NCI-H510A treated with DMSO at 0.1 percent for 48 hours (cell line): ENCODE measurements at places on chromosomes 4 and X.
A peak's percentile ranks its signal among the peaks of the same experiment; 100 is the strongest.

DNA sequence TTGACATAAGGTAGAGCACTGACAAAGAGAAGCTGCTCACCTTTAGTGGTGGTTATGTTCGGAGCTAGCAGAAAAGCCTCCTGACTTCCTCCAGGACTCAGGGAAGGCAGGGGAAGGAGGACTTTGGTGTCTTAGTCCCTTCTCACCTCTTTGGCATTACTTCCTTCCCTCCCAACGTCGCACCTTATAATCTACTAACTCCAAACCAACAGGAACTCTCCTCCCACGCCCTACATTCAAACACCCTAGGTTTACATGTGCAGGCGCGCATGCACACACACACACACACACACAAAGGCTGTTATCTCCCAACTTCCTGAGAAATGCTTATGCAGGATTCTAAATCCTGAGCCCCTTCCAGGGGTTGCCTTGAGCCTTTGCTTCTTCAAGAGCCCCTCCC, 157.7 kb upstream of the STS start:
- DNase-seq, result no peak

DNA sequence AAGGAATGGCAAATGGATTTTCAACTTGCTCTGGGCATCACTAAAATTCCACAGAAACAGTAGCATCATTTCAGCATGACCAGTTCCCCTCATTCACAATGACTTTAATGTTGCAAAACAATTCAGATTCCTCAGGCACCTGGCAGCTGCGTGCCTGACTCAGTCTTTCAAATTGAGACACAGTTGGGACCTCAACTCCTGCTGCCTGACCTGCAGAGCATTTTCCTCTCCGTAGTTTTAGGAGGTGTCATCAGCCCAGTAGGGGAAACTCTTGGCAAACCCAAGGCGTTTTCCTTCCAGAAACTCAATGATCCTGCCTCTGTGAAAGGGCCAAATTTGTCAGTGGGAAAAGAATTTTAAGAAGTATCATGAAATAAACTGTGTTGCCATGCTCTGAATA, 388.9 kb downstream of the SPRY1 start:
- DNase-seq, result no peak

DNA sequence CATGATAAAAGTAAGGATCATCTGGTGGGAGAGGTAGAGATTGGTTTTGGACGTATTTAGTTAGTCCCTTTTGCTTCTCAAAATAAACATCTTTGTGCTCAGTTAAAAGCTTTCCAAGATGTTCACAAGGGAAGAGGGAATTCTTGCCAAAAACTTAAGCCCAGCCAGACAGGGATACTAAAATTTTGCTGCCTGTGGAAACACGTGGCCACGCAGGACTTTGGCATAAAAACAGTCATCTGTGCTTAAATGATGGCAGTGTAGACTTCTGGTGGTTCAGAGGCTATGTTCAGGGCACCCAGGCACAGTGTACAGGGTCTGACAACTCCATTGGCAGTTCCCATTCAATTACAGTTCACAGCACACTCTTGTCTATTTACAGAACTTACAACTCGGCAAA, 93.2 kb upstream of the JADE1 start:
- no peak for DNase-seq

DNA sequence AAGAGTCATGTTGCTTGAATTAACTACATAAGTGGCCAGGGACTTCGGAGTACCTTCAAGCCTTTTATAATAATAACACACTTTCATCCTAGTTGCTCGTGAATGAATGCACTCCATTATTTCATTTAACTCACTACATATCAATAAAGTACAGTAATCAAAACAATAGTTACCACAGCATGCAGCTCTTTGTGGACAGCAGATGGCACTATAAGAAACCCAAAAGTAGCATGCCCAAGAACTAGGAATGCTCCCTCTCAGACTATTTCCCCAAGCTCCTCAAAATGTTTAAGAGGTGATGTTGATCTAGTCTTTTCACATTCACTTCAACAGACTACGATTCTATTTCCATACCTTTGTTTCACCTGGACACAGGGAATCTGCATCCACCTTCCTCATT, 500.8 kb upstream of the DIAPH2 start:
- no peak for DNase-seq

DNA sequence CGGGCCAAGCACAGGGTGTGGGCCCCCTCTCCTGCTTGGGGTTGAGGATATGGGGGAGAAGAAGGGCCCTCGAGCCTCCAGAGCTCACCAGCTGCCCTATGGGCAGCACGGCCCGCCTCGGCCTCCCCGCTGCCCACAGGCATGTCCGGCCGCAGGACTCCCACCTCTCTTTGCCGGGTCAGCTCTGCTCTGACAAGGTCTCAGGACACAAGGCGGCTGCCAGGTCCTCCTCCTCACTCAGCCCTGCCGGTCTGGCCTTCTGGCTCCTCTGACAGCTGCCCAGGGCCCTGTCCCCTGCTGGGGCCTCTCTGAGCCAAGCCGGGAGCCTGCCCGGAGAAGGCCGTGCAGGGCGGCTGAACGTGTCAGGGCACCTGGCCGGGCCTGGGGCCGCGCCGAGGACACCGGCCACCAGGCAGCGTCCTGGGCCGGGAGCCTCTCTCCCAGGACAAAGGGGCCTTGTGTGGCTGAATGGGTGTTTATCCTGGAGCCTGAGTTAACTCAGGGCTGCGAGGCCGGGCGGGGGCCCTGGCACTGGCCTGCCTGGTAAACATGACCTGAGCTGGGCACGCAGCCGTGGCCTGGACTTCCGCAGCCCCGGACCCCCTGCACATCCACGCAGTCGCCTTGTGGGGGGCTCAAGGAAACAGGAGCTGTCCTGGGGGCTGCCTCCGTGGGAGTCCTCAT, 25.7 kb downstream of the TACC3 start:
- DNase-seq, result no peak

- no peak for DNase-seq
Observed at GRCh38 chr4:86872135-86872534, 20.1 kb downstream of the C4orf36 start.

DNA sequence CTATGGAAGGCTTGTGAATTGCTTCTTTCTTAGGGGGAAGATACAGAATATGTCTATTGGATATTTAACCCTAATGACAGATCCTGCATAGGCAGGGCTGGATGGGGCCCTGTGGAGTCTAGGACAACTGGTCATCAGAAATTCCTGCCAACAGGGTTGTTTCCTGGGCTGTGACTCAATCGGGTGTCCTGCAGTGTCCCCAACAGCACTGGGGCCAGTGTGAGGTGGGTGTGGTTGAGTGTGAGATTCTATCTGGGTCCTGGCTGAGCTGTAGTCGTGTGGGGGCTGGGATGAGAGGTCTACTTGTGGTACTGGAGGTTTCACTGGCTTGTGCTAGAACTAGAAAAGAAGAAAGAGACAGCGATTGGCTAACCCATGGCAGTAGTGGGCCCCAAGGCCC, 87.3 kb upstream of the WDR1 start:
- DNase-seq, result no peak

- peak; percentile 2 for DNase-seq
Observed at GRCh38 chrX:97563531-97564133, 679.9 kb downstream of the RPA4 start.

- no peak for DNase-seq
Observed at GRCh38 chrX:149804102-149804501, 22.4 kb downstream of the MAGEA9 start.

GRCh38 chr4:95360256-95360903, 188.4 kb downstream of the UNC5C start:
- DNase-seq, result no peak
